ENCODE measurements at places on chromosomes 6 and 20.

DNA sequence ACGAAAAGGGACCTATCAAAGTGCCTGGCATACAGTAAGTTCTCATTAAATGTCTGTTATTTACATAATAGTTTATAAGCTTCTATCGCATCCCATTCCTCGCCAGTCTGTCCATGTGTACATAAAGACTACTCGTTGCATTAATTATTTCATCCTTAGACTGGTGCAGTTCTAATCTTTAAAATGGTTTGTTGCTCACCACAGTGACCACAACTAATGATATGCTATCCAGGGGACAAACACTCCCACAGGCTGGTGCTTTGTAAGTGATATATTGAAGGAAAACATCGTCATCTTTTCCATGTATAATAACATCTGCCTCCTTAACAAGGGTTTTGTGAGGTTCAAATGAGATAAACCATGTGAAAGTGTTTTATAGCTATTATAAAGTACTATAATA, 39.0 kb upstream of the HBS1L start:
- no peak for DNase-seq

GRCh38 chr6:136464148-136464547, 86.1 kb downstream of the MAP7 start:
- no peak for DNase-seq

GRCh38 chr6:128259029-128259724, 261.2 kb downstream of the PTPRK start:
- no peak for DNase-seq

- no peak for DNase-seq
Measured at GRCh38 chr6:135555550-135555949, 58.0 kb upstream of the AHI1 start.

DNA sequence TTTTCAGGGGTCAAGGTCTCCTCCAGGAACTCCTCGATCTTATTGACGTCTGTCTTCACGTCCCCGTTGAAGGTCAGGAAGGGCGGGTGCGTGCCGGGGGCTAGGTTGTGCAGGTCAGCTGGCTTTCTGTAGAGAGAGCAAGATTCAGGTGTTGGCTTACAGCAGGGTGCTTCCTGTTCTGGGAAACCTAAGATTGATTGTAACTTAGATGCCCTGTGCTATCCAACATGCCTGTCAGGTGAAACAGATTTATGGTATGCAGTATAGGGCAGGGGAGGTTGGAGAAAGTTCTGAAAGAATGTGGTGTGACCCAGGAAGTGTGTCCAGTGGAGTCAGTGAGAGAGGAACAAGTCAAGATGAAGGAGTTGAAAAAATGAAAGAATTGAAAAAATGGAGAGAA, 66.4 kb downstream of the CLIC5 start:
- no peak for DNase-seq
